GM06990 (cell line): ENCODE measurements at places on chromosomes 5 and 9.

GRCh38 chr9:136412962-136413361 lies 2.5 kb downstream of the PMPCA start:
- no peak for DNase-seq

- DNase-seq: no peak
Observed at GRCh38 chr5:109704282-109704952, 14.7 kb downstream of the MAN2A1 start.

GRCh38 chr5:112649882-112650281 lies 87.8 kb upstream of the APC start:
- no peak for DNase-seq

DNA sequence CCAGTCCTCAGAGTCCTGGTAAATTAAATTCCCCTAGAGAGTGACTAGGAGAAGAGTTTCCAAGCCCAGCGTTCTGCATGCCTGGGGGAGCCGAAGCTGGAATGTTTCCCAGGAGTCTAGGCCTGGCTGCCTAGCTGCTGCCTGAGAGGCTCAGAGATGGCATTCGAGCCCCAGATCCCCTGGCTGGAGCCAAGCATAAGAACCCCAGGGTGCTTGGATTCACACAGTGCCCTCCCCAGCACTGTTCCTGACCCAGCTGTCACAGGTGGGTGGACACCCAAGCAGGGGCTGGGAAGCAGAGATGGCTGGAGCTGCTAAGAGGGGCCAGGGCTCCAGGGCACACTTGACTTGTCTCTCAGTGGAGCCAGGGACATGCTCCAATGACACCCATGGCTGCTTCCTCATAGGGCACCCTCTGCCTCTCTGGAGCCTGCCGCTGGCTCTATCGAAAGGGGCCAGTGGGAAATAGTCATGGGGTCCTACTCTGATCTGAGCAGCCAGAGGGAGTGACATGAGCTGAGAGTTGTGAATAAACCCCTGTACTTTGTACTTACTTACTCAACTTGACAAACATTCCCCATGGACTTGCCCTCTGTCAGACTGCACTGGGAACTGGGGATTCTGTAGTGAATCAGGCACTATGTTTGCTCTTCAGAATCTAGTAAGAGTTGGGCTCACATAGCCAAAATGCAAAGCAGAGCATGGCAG lies 62.6 kb upstream of the XPA start:
- no peak for DNase-seq

DNA sequence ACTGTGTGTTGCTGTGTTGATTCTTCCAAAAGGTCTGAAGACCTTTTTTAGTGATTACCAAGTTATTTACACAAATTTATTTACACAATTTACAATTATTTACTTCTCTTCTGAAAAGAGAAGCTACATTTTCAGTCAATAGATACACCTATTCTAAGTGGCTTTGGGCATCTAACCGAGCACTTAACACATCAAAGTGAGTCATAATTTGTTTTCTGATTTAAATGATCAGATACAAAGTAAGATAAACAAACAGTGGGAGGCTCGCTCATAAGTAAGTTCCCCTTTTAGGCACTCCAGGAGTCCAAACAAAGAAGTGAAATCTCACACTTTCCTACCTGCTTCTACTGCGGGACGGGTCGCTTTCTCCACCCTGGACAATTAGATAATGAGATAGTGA lies 90.2 kb downstream of the APBA1 start:
- DNase-seq: no peak

DNA sequence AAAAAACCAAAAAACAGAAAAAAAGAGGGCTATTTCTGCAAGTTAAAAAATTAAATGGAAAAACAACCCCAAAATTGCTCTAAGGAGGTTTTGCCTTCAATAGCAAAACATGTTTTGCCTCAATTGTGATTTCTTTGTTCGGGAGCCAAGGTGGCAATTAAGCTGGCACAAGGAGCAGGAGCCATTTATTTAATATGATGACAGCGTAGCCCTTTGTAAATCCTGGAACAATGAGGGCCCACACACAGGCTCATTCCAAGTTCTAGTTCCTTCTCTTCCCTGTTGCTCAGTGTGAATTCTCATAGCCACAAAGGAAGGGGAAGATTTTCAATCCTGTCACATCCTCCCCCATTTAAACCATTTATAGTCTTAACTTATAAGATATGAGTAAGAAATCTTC lies 353.2 kb downstream of the PDE4D start:
- no peak for DNase-seq

GRCh38 chr9:88258024-88258423 lies 119.7 kb upstream of the SPATA31C2 start:
- DNase-seq: no peak

GRCh38 chr9:130539420-130540223 lies 39.8 kb upstream of the FUBP3 start:
- DNase-seq: no peak

DNA sequence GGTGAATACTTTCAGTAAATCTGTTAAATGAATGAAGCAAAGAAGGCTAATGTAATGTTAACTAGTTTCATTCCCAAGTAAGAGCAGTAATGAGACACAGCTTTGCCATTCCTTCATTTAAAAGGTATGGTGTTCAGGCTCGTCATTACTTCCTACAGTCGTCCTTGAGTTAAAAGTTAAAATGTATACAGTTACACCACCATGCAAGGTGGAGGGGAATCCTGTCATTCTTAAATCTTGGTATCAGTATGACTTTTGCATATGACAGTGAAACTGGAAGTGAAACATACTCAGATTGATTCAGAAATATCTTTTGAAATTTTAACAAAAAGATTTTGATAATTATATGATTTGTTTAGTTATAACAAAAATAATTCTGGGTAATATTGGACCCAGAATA lies 25.9 kb downstream of the MTRR start:
- no peak for DNase-seq

DNA sequence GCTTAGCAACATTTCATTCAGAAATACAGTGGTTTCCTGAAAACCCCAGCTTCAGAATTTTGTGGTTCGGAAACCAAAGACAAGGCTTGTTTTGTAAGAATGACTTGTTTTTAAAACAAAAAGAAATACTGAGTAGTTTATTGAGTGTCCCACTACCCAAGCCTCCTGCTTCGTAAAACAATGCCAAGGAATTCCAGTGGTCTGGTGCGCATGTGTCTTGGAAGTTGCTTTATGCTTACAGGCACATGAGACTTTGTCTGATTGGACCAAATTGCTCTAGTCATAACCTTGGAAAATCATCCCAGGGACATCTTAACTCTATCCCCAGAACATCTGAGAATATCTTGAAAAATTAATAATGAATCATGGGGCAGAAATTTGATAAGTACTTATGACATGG lies 77.1 kb upstream of the FST start:
- DNase-seq: no peak

- DNase-seq: no peak
Observed at GRCh38 chr5:98454407-98454806, 319.1 kb upstream of the RGMB start.

GRCh38 chr5:108649646-108650045 lies 98.1 kb upstream of the FER start:
- no peak for DNase-seq

DNA sequence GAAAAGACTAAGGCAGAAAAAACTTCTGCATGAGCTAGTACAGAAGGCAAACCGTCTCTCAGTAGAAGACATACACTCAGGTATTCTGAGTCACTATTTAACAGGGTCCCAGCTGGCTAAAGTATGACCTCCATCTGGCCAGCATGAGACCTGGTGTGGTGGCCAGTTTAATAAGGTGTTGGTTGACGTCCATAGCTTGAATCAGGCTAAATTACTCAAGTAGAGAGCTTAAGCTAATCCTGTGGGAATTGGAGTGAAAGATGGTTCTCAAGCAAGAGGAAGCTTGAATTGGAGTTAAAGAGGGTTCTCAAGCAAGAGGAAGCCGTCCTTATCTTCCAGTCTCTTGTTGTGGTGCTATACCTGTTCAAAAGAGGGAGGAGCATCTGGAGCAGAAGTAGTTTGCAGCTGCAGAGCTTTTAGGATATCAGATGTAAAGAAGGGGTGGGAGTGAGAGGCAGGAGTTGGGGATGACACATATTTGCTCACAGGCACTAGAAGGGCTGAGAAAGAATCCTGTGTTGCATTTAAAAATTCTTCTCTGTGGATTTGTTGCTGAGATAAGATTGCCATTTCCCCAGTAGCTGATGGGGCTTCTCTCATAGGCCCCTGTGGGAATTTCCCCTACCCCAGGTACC lies 136.1 kb upstream of the RUSC2 start:
- no peak for DNase-seq

GRCh38 chr5:31023105-31023504 lies 170.4 kb upstream of the CDH6 start:
- no peak for DNase-seq

- no peak for DNase-seq
Observed at GRCh38 chr5:158203261-158203660, 344.3 kb upstream of the CLINT1 start.

DNA sequence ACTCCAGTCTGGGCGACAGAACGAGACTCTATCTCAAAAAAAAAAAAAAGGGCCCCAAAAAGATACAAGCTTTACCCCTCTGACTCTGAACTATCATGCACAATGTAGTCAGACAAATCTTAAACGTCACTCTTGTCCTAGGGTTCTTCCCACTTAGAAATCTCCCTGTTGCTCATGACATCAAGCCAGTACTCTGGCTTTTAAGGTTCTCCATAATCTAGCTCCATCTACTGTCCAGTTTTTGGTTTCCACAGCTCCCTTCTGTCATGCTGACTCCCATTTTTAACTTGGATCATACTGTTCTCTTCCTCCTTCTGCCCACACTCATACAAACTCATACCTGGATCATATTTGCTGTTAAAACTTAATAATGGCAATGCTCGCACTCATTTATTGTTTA lies 156.7 kb upstream of the TLX3 start:
- DNase-seq: no peak

- no peak for DNase-seq
Observed at GRCh38 chr9:21611891-21612290, 129.8 kb upstream of the IFNE start.

DNA sequence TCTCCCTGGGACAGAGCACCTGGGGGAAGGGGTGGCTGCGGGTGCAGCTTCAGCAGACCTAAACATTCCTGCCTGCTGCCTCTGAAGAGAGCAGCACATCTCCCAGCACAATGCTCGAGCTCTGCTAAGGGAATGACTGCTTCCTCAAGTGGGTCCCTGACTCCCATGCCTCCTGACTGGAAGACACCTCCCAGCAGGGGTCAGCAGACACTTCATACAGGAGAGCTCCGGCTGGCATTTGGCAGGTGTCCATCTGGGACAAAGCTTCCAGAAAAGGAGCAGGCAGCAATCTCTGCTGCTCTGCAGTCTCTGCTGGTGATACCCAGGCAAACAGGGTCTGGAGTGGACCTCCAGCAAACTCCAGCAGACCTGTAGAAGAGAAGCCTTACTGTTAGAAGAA lies 77.2 kb downstream of the SLCO6A1 start:
- DNase-seq: no peak

DNA sequence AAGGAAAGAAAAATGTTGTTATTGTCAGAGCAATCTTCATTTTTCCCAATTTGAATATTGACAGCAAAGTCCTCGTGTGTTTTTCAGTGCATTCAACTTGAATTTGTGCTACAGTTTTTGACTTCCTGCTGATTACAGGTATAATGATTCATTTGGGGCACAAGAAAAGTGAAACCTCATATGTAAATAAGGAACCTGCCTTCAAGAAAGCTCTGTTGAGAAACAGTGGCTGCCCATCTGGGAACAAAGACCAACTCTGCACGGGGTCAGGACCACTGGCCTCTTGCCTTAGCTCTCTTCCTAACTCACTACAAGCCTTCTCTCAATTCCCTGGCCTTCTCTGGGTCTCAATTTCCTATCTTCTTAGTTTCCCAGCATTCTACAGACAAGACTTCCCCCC lies 21.0 kb downstream of the TIMD4 start:
- DNase-seq: peak; percentile 43

- DNase-seq: no peak
Observed at GRCh38 chr5:151664694-151665585, 21.8 kb downstream of the SPARC start.

DNA sequence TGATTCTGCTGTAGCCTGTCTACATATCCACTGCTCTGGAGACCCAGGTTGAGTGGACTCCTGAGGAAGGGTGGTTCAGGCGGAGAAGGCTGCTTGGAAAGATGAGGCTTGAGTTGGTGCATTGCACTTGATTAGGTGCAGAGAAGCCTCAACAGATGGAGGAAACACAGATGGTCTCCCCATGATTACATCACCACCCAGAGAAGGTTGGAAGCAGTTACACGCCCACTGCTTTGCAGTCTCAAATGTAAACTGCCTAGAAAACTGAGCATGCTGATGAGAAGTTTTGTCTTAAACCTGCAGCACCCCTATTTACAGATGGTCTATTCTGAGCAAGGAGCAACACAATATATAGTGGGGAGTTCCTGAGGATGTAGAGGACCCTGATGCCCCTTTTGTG lies 266.6 kb downstream of the PIK3R1 start:
- no peak for DNase-seq

DNA sequence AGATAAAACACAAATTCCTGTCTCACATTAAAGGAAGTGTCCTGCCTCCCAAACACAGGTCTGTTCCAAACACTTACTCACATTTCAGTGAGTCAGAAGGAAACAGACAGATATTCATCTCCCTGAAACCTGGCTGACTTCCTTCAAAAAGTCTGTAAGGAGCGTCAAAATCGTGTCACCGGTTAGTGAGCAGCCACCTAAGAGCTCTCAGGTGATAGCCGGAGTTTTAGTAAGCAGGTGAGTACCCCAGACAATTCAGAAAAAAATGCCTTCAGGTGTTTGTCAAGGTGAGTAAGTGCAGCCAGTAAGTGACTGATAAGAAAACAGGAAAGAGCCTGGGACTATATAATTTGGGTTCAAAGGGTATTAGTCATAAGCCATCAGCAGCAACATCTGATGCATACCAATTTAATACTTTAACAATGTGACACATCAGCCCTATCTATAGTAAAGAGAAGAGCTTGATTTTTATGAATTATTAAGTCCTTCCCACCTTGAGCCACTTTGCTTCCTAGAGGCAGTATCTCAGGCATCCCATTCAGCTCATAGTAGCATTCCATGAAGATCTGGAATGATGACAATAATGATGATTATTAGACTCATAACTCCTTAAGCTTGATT lies 1.3 kb upstream of the ITGA2 start:
- DNase-seq: no peak

GRCh38 chr5:79640571-79641055 lies 28.4 kb downstream of the TENT2 start:
- no peak for DNase-seq

DNA sequence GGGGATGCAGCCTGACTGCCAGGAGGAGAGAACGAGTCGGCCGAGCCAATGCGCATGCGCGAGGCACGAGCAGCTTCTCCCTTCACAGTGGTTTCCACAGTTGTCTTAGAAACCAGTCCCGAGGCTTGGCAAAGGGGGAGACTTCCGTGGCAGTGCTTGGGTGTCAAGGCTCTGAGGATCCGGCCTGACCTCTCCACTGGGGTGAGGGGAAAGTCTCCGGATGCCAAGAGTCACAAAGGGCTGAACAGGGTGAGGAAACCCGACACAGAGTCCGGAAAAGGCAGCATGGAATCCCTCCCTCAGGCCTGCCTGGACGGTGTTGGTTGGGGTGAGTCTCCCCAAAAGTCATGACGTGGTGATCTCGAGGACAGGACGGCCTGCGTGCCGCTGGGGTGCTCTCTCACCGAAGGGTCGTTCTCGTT lies 475.5 kb downstream of the SPATA31A7 start:
- no peak for DNase-seq
